ENCODE measurements at places on chromosomes 1 and 21.

DNA sequence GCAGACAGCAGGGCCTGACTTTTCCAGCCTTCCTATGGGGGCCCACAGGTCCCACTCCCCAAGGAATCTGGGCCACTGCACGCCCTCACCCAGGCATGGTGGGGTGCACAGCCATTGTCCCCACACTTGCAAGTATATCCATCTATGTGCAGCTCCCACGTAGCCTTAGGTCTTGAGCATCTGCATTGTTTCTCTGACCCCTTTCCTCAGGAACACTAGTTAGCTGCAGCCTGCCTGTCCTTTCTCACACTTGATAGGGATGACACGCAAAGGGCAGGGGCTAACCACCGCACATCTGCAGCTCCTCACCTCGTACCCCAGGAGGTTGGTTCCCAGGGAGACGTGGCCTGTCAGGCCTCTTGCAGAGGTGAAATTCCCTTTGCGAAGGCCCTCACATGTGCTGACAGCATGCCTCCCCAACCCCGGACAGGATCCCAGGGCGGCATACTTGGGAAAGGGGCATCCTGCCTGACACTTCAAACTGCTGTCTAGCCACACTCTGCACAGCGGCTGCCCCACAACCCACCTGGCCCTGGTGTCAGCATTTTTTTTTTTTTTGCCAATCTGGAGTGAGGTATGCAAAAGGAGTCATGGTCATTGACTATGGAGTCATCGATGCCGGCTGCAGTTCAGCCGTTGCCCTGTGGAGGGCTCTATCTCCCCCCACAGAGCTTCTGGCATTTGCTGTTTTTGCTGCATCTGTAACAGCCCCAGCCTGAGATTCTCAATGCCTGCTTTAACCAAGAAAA, 5.0 kb downstream of the JMJD4 start:
- no peak for DNase-seq

DNA sequence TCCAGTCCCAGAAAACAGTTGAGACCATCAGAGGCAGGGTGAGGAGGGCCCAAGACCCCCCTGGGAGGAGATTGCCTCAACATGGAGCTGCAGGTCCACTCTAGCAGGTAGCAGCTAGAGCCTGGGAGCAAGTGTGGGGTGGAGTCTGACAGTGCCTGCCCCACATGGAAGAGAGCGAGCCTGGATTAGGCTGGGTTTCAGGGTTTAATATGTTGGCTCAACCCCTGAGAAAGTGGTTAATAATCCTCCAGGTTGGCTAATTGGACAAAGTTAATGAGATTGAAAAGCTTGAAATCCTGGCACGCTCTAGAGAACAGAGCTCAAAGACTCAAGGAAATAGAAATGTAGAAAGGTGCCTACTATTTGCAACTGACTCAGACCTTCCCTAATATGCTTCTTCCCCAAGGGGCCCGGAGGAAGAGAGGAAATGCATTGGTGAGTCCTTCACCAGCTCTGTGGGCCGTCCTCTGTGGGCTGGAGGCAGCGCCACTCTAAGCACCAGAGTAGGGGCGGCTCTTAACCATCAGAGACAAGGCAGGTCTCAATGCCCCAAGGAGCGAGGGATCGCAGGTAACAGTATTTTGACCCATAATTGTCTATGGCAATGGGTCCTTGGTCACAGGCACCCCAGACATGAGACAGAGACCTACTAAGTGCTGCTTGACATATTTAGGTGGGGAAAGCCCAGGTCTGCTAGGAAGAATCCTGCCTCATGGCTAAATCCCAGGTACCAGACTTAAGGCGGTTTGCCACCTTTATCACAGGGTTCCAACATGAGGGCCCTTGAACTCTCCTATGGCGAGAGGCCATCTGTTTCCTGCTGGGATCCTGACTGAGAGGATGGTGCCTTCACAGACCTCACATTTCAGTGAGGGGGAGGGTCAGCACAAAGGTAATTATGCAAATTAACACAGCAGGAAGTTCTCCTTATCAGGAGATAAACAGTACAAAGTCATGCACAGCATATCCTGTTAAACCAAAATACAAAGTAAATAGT, 33.8 kb downstream of the RSPH1 start:
- no peak for DNase-seq

- no peak for DNase-seq
Measured at GRCh38 chr1:97877307-97877706, 43.5 kb downstream of the DPYD start.

- DNase-seq = no peak
Measured at GRCh38 chr1:5747426-5748285, 244.6 kb downstream of the NPHP4 start.

GRCh38 chr1:117671781-117672501, 66.1 kb downstream of the TENT5C start:
- DNase-seq = no peak

DNA sequence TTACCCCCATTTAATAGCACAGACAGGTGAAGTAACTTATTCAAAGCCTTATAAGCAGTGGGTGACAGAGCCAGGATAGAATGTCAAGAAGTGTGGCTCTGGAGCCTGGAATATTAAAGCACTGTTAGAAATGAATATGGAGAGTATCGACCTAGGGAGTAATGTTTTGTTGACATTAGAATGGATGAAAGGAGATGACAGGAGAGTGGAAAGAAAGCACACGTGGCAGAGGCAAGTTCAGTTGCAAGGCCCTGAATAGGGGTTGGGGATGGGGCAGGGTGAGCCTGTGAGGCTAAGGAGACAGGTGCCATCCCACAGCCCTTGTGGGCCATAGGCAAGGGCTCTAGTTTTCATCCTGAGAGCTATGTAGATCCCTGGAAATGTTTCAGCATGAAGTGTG, 125.5 kb upstream of the PLXNA2 start:
- DNase-seq = no peak

DNA sequence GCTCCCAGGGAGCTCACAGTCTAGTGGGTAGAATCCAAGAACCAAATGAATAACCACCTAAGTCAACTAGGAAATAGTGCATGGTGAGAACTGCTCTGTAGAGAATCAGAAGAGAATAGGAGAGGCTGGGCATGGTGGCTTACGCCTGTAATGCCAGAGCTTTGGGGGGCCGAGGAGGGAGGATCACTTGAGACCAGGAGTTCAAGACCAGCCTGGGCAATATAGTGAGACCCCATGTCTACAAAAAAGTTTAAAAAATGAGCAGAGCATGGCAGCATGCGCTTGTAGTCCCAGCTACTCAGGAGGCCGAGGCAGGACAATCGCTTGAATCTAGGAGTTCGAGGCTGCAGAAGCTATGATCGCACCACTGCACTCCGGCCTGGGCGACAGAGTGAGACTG, 122.3 kb upstream of the IRF2BP2 start:
- no peak for DNase-seq

DNA sequence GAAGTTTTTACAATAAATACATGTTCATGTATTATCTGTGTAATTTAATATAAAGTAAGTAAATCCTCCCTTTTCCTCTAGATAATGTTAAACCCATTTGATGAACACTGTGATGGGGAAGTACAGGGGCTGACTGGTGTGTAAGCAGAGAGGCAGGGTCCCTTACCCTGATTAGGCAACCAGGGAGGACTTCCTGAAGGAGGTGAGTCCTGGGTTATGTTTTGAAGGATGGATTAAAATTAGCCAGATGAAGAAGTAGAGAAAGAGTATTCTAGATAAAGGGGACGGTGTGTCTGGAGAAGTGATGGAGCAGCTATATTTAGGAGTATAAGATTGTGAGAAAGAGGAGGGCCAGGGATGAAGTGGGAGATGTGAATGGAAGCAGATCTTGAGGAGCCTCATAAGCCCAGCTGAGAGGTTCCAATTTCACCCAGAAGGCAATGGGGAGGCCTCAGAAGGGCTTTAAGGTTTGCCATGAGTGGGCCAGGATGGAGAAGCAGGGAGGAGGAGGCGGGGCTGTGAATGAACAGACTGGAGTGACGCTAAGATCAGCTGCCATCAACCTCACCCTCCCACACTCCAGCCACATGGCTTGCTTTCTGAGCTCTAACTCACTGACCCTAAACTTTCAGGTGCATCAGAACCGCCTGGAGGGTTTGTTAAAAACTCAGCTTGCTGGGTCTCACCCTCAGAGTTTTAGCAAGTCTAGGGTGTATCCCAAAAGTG, 30.9 kb upstream of the ID3 start:
- no peak for DNase-seq

DNA sequence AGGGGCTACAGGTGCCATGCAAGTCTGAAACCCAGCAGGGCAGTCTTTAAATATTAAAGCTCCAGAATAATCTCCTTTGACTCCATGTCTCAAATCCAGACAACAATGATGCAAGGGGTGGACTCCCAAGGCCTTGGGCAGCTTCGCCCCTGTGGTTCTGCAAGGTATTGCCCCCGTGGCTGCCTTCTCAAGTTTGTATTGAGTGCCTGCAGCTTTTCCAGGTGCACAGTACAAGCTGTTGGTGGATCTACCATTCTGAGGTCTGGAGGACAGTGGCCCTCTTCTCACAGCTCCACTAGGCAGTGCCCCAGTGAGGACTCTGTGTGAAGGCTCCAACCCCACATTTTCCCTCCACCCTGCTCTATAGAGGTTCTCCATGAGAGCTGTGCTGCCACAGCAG, 3.7 kb upstream of the MROH9 start:
- DNase-seq = no peak

GRCh38 chr1:58848818-58849411, 65.1 kb upstream of the JUN start:
- DNase-seq = no peak

DNA sequence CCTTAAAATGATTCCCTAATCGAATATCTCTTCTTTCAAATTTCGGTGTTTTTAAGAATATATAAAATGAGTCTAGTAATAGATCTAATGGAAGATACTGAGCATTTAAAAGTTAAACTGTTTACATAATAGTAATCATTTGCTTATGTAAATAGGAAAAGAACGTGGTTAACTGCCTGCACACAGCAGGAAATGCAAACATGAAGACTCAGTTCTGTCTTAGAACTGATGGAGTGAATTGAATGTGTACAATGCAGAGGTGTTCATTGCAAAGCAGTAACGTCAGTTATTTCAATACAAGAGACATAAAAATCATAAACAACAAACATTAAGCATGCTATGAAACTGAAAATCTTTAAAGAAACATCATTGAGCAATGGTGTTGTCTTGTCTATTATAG, 359.4 kb upstream of the ADAMTS5 start:
- DNase-seq = no peak

DNA sequence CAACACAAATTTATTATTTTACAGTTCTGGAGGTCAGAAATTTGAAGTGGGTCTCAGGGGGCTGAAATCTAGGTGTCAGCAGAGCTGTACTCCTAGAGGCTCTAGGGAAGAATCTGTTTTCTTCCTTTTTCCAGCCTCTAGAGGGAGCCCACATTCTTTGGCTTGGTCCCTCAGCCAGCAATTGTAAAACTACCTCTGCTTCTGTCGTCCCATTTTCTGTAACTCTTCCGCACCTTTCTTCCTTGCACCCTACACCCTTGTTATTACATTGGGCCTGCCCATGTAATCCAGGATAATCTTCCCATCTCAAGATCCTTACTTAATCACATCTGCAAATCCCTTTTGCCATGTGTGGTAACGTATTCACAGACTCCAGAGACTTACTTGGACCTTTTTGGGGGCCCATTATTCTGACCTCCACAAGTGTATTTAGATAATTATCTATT, 24.8 kb upstream of the THEM4 start:
- no peak for DNase-seq

GRCh38 chr1:53390261-53390660, 62.4 kb upstream of the LRP8 start:
- no peak for DNase-seq

DNA sequence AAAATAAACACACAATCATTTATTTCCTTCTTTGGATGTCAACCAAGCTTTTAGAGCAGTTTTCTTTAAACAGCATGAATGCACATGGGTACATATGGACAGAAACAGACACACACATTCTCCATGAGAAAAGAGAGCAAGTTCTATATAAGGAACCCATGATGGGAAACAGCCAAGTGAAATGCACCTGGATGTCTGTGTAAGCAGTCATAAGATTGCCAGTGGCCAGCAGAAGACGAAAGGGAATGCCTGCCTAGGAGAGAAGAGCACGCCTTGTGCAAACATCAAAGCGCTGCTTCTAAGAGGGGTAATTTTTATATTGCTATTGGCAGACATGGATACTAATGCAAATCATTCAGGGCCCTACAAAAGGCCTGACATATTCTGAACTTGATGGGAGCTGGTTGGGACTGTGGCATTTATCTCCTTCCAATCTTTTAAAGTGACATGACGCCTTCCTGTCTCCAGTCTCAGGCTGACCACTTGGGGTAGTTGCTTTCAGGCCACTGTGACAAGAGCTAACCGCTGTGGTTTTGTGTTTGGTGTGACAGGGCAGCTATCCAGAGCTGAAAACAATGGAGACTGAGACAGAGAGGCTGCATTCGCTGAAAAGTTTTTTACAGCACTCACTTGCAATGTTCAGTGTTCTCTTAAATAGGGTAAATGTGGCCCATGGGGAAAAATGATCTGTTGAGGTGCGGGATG, 75.0 kb upstream of the DPT start:
- no peak for DNase-seq

DNA sequence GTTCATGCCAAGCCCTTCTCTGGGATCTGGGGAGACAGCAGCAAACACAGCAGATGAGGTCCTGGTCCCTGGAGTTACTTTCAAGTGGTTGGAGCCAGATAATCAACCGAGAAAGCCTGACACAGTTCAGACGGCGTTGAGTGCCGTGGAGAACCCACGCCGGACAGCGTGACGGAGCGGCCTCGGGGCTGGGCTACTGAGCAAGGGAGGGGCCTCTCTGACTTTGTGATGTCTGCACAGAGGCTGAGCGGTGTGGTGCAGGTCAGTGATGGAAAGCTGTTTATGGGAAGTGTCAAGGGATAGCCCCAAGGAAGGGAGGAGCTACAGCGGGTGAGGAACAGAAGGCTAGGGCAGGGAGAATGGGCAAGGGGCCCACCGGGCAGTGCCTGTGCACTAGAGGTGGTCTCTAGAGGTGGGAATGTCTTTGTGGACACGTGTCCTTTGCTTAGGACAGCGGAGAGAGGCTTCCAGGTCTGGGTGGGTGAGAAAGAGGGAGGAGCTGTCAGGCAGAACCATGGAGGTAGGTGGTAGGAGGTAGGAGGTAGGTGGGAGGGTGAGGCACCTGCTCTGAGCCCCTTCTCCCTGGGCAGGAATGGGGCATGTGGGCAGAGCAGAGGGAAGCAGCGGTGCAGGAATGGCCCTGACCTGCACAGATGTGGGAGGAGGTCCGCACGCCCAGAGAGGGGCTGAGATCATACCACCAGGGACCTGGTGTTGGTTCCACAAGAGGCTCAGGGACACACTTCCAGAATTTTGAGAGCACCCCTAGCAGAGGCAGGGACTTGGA, 62.8 kb downstream of the RUNX3 start:
- no peak for DNase-seq

DNA sequence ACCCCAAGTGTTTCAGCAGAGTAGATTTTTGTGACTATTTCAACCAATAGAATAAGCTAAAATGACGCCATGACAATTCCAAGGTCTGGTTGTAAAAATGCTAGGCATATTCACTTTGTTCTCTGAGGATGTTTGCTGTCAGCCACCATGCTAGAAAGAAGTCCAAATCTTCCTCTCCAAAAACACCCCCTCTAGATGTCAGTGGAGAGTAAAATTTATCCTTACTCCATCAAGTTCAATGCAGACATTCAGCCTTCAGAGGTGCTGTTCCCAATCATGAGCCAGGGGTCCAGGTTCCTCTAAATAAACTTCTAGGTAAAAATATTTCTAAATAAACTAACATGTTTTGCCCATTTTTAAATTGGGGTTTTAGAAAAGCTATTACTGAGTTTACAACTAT, 395.4 kb upstream of the ADAMTS5 start:
- no peak for DNase-seq

- no peak for DNase-seq
Measured at GRCh38 chr1:231040019-231040799, at the start of gene FAM89A. FAM89A (minus strand) TSS chr1:231040254; CDS start chr1:231040211, 43 bp downstream.

GRCh38 chr1:205493241-205494085, 11.0 kb upstream of the CDK18 start:
- no peak for DNase-seq
